ENCODE measurements at places on chromosomes 4 and X. TPM values are rescaled to one million over a fixed set of nuclear protein-coding genes. Genes with fewer than 3 reads are reported as not detected.

- no peaks in the 10 kb centered on the region for H3K27me3 ChIP-seq
- H3K4me1 ChIP-seq = no peaks in the 10 kb centered on the region
- no peak overlapping the region for H3K27ac ChIP-seq
- no peaks in the 10 kb centered on the region for H3K36me3 ChIP-seq
Observed at GRCh38 chr4:113328514-113328913, 279.1 kb downstream of the ANK2 start.

GRCh38 chr4:31692399-31692940 is 972.3 kb downstream of the PCDH7 start:
- no peak overlapping the region for H3K27ac ChIP-seq
- H3K4me3 ChIP-seq = no peak overlapping the region
- no peaks in the 10 kb centered on the region for H3K36me3 ChIP-seq
- H3K27me3 ChIP-seq = no peaks in the 10 kb centered on the region
- no peaks in the 10 kb centered on the region for H3K4me1 ChIP-seq
- no peak for DNase-seq

- no peaks in the 10 kb centered on the region for H3K4me1 ChIP-seq
- no peak overlapping the region for H3K4me3 ChIP-seq
- H3K27me3 ChIP-seq = no peaks in the 10 kb centered on the region
- H3K36me3 ChIP-seq = peaks cover 4% of the 10 kb centered on the region
- H3K27ac ChIP-seq = no peak overlapping the region
Observed at GRCh38 chr4:10442976-10443375, 14.2 kb downstream of the ZNF518B start.

DNA sequence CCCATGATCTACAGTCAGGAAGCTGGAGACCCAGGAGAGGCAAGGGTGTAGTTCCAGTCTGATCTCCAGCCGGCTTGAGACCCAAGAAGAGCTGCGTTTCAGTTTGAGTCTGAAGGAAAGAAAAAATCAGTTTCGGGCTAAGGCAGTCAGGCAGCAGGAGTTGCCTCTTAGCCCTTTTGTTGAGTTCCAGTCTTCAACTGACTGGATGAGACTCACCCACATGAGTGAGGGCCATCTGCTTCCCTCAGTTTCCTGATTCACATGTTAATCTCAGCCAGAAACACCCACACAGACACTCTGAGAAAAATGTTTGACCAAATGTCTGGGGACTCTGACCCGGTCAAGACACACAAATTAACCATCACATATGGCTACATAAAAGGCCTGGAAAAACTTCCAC is 73.6 kb upstream of the ELOVL6 start:
- H3K27ac ChIP-seq = no peak overlapping the region
- H3K36me3 ChIP-seq = no peaks in the 10 kb centered on the region
- no peak for DNase-seq
- H3K4me3 ChIP-seq = no peak overlapping the region

GRCh38 chrX:1384658-1385252 is 7.2 kb downstream of the SLC25A6 start:
- no peaks in the 10 kb centered on the region for H3K4me1 ChIP-seq
- no peak overlapping the region for H3K4me3 ChIP-seq
- H3K27ac ChIP-seq = no peak overlapping the region
- H3K36me3 ChIP-seq = peaks cover 16% of the 10 kb centered on the region
- H3K27me3 ChIP-seq = no peaks in the 10 kb centered on the region
- no peak for DNase-seq

- no peak overlapping the region for H3K27ac ChIP-seq
- no peaks in the 10 kb centered on the region for H3K27me3 ChIP-seq
- H3K4me3 ChIP-seq = no peak overlapping the region
Observed at GRCh38 chr4:156102411-156102810, 148.7 kb upstream of the CTSO start.

DNA sequence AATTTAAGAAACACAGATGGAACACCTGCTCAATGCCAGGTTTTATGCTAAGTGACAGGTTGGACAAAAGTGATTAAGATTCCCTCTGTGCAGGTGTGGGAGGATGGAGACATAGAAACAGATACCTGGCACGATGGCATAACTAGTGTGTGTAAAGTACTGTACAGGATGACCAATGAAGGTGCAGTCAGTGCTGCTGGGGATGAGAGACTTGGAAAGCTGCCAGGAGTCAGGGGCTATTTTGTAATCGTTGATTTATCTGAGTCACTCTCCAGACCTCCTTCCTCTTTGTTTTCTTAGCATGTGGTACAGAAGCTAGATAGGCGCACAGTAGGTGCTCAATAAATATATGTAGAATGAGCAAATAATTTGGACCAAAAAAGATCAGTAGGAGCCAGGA is 58.2 kb downstream of the CWH43 start:
- no peak for DNase-seq
- H3K27ac ChIP-seq = no peak overlapping the region
- H3K27me3 ChIP-seq = no peaks in the 10 kb centered on the region
- H3K36me3 ChIP-seq = no peaks in the 10 kb centered on the region
- no peaks in the 10 kb centered on the region for H3K4me1 ChIP-seq
- H3K4me3 ChIP-seq = no peak overlapping the region

DNA sequence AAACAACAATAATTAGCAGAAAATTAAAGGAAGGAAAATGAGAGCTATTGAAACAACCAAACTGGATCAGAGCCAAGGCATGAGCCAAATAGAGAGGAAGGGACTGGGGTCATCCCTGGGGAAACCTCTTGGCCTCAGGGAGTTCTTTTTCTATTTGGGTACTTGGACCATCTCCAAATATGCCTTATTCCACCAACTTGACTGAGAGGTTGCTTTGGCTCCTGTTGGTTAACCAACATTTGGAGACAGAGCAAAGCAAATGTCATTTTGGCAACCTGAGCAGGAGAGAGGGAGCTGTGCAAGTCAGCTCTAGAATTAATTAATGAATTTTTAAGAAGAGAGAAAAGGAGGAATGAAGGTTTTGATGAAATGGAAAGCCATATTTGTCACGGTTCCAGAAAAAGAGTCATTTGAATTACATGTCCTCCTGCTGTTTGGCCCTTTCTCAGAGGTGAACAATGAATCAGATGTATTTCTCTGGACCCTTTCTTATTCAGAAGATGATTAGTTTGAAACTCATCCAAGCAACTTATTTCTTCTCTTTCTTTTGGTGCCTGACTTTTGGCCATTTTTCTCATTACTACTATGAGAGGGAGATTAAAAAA is 119.1 kb downstream of the CNKSR2 start:
- H3K36me3 ChIP-seq = no peaks in the 10 kb centered on the region

DNA sequence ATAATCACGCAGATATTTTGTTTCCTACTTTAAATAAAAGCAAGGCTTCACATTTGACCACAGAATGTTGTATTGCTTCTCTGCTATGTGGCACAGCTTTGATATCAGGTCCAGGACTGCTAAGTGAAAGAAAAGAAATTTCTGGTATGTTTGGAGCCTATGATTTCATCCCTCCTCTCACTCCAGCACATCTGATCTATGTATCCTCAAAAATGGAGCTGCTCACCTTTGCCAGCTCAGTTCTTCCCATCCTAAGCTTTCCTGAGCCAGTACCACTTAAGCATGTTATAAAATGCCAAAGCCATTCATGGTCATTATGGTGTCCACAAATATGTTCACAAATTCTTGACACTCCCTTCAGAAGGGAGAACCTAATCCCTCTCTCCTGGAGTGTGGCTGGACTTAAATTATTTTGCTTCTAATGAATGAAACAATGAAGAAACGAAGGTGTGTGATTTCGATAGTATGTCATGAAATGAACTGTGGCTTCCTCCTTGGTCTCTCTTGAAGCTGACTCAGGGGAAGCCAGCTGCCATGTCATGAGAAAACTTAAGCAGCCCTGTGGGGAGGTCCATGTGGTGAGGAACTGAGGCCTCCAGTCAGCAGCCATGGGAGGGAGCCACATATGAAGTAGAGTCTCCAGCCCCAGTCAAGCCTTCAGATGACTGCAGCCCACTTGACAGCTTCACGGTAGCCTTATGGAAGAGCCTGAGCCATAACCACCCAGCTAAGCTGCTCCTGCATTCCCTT is 207.7 kb downstream of the MGST2 start:
- no peaks in the 10 kb centered on the region for H3K36me3 ChIP-seq
- DNase-seq = no peak
- no peak overlapping the region for H3K4me3 ChIP-seq
- H3K27ac ChIP-seq = no peak overlapping the region

- H3K27me3 ChIP-seq = no peaks in the 10 kb centered on the region
- H3K27ac ChIP-seq = no peak overlapping the region
- H3K4me3 ChIP-seq = no peak overlapping the region
- H3K36me3 ChIP-seq = no peaks in the 10 kb centered on the region
Observed at GRCh38 chr4:175054980-175055379, 136.8 kb downstream of the ADAM29 start.

DNA sequence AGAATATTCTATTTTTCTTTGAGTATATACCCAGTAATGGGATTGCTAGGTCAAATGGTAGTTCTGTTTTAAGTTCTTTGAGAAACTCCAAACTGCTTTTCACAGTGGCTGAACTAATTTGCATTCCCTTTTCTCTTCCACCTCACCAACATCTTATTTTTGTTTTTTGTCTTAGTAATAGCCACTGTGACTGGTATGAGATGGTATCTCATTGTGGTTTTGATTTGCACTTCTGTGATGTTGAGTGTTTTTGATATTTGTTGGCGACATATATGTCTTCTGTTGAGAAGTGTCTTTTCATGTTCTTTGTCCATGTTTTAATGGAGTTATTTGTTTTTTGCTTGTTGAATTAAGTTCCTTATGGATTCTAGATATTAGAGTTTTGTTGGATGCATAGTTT is 24.4 kb downstream of the AIMP1 start:
- H3K4me1 ChIP-seq = no peaks in the 10 kb centered on the region
- H3K4me3 ChIP-seq = no peak overlapping the region
- no peak for DNase-seq

- H3K27ac ChIP-seq = no peak overlapping the region
- DNase-seq = no peak
- no peaks in the 10 kb centered on the region for H3K27me3 ChIP-seq
- H3K4me1 ChIP-seq = no peaks in the 10 kb centered on the region
Observed at GRCh38 chr4:111630705-111631104, 514.5 kb upstream of the FAM241A start.

GRCh38 chr4:78004270-78004669 is 52.9 kb upstream of the FRAS1 start:
- no peaks in the 10 kb centered on the region for H3K36me3 ChIP-seq
- H3K27me3 ChIP-seq = no peaks in the 10 kb centered on the region
- no peak overlapping the region for H3K27ac ChIP-seq
- no peak overlapping the region for H3K4me3 ChIP-seq

DNA sequence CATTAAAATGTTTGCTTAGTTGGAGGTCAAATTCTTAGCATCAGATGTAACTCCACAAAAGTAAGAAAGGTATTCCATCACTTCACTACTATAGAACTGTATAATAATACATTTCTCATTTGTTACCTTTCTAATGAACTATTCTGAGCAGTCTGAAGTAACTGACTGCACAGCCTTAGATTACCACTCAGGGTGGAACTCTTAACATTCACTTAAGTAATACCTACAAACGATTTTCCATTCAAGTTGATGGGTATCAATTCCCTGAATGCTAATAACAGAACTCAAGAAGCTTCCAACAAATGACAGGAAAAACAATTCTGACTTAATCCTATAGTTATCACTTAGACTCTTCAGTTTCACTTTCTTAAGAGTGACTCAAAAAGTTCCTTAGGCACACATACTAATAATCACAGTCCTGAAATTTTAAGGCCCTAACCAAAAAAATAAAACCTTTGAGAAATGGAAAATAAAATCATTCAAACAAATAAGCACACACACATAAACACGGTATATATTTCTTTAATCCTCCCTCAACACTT is 20.9 kb downstream of the HNRNPD start:
- H3K27me3 ChIP-seq = no peaks in the 10 kb centered on the region
- DNase-seq = no peak
- H3K4me1 ChIP-seq = no peaks in the 10 kb centered on the region
- H3K27ac ChIP-seq = no peak overlapping the region
- no peak overlapping the region for H3K4me3 ChIP-seq

GRCh38 chrX:357693-358471 is 28.8 kb downstream of the PPP2R3B start:
- H3K27ac ChIP-seq = no peak overlapping the region
- no peaks in the 10 kb centered on the region for H3K4me1 ChIP-seq
- DNase-seq = peak; percentile 49
- H3K4me3 ChIP-seq = no peak overlapping the region

- H3K27me3 ChIP-seq = no peaks in the 10 kb centered on the region
- no peak overlapping the region for H3K4me3 ChIP-seq
- peaks cover 3% of the 10 kb centered on the region for H3K4me1 ChIP-seq
- no peak overlapping the region for H3K27ac ChIP-seq
- H3K36me3 ChIP-seq = no peaks in the 10 kb centered on the region
Observed at GRCh38 chr4:48668254-48669017, 111.6 kb downstream of the FRYL start.

GRCh38 chrX:124388562-124388961 is 42.2 kb downstream of the SH2D1A start:
- no peaks in the 10 kb centered on the region for H3K36me3 ChIP-seq
- no peaks in the 10 kb centered on the region for H3K27me3 ChIP-seq
- DNase-seq = peak; percentile 35
- H3K27ac ChIP-seq = no peak overlapping the region

GRCh38 chr4:1871471-1872021 is 353 bp downstream of the NSD2 start:
- H3K4me1 ChIP-seq = no peaks in the 10 kb centered on the region
- no peak for DNase-seq
- peak overlapping the region; percentile 65 for H3K27ac ChIP-seq
- H3K4me3 ChIP-seq = peak overlapping the region; percentile 71
- no peaks in the 10 kb centered on the region for H3K27me3 ChIP-seq

DNA sequence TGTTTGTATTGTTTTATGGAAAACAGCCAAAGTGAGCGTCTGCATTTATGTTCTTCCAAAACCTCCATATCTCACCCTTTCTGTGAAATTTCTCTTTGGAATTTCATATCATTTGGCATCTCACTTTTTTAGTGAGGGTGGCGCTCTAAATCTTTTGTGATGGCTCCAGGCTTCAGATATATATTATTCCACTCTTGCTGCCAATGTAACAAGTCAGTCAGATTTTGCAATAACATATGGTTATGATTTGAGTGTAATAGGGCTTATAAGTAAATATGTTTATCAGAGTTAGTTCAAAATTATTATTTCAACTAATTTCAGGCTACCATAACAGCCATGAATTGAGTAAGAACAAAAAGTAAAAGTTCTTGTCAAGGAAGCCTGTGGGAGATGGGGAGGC is 314.7 kb downstream of the PDGFC start:
- no peak for DNase-seq
- no peaks in the 10 kb centered on the region for H3K4me1 ChIP-seq
- no peaks in the 10 kb centered on the region for H3K36me3 ChIP-seq
- H3K27me3 ChIP-seq = no peaks in the 10 kb centered on the region

- no peak overlapping the region for H3K4me3 ChIP-seq
- no peaks in the 10 kb centered on the region for H3K27me3 ChIP-seq
- no peak for DNase-seq
- no peaks in the 10 kb centered on the region for H3K4me1 ChIP-seq
Observed at GRCh38 chr4:130329036-130329435, 1233.1 kb downstream of the C4orf33 start.

Gene RADX
- 1.4 TPM for total RNA-seq

Gene CASP3
- 17.2 TPM for total RNA-seq

Gene BGN
- 57.0 TPM for total RNA-seq

Gene DCAF8L1
- not detected for total RNA-seq

Gene GLRA2
- total RNA-seq = not detected

Gene IL21
- total RNA-seq = not detected

Gene GPC4
- total RNA-seq = 0.92 TPM

Gene LINC00632
- 2.3 TPM for total RNA-seq

Gene DCHS2
- total RNA-seq = 0.09 TPM

Gene HDX
- 2.1 TPM for total RNA-seq

Gene HMGB3
- total RNA-seq = 23.2 TPM

Gene QDPR
- 43.4 TPM for total RNA-seq

Gene FREM3
- total RNA-seq = not detected

Gene DKC1
- total RNA-seq = 19.7 TPM

Gene UTP14A
- 5.5 TPM for total RNA-seq

Gene IL3RA
- 0.74 TPM for total RNA-seq
